ENCODE measurements at places on chromosomes 6 and 20.

- DNase-seq: no peak
Observed at GRCh38 chr20:57231951-57232428, 34.5 kb downstream of the BMP7 start.

DNA sequence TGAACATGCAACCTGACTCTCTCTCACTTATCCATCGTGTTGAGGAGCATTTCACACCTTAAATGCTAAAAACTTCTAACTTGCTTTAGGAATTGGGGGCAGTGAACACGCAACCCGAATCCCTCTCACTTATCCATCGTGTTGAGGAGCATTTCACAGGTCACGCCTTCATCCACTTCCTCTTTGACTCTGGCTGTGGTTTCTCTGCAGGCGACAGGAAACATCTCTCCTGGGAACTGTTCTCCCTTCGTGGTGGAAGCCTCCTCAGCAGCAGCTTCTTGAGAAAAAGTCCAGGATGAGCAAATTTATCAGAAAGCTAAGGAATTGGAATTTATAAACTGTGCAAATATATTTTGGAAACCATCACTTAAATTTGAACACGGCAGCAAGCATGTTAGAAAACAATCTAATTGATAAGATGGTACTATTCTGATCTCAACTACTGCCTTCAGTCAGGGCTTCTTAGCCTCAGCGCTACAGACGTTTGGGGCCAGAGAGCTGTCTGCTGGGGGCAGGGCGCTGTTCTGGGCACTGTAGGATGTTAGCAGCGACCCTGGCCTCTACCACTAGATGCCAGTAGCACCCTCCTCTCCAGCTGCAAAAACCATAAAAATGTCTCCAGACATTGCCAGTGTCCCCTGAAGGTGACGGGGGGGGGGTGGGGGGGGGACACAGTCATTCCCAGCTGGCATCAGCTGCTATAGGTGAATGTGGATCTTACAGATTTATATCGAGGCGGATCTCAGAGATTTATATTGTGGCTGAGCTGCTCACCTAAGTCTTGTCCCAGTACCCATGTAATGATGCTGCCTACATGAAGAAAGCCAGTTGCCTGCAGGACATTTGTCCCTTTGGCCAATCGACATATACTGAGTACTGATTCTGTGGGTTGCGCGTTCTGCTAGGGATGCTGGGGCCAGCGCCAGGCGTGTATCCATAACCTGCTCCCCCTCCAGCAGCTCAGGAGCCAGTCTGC is 26.2 kb downstream of the CTCFL start:
- DNase-seq: peak; percentile 67

DNA sequence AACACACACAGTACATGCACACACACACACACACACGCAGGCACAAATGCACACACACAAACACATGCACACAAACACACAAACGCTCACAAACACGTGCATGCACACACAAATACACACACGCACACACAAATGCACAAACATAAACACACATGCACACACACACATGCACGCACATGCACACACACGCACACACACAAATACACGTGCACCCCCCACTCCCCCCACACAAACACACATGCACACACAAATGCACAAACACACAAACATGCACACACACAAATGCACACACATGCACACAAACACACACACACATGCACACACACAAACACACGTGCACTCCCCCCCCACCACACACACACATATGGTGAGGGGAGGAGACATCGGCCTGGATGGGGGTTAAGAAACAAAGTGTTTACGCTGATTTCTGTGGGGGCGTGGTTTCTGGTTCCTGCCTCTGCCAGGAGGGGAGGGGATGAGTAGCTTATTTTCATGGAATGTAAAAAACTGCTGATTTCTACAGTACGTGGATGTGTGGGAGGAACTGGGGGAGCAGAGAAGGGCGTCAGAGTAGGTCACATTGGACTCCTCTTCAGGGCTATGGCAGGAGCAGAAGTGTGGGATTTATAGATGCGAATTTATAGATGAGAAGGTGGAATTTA is 607.2 kb downstream of the QKI start:
- DNase-seq: no peak

GRCh38 chr20:16410626-16411025 is 162.6 kb downstream of the KIF16B start:
- no peak for DNase-seq

GRCh38 chr20:47315339-47316056 is 41.0 kb downstream of the ZMYND8 start:
- no peak for DNase-seq

DNA sequence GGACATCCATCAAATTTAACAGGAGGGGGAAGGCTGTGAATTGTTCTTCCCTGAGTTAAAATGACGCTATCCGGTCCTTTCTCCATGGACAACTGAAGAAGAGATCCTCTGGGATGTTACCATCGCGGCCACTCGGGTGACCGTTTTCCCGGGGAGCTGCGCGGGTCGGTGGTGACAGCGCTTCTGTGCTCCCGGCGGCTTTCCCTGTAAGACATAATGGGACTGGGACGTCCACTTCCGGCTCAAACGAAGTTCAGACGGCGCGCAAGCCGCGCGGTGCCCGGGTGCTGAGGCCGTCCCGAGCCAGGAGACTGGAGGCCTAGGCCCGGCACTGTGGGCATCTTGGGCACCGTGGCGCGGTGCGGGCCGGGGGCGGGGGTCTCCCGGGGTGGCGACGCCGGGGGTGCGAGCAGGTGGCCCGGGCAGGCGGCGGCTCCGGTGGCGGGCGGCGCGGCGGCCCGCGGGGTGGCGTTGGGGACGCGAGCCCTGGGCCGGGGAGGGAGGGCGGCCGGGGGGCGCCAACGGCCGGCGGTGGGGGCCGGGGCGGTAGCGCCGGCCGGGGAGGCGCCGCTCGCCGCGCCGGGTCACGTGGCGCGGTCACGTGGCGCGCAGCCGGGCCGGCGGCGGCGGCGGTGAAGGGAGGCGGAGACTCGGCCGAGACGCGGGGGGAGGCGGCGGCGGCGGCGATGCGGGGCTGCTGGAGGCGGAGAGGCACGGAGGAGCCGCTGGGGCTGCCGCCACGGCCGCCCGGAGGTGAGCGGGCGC is 63.6 kb downstream of the GTF2H5 start:
- DNase-seq: peak; percentile 86

DNA sequence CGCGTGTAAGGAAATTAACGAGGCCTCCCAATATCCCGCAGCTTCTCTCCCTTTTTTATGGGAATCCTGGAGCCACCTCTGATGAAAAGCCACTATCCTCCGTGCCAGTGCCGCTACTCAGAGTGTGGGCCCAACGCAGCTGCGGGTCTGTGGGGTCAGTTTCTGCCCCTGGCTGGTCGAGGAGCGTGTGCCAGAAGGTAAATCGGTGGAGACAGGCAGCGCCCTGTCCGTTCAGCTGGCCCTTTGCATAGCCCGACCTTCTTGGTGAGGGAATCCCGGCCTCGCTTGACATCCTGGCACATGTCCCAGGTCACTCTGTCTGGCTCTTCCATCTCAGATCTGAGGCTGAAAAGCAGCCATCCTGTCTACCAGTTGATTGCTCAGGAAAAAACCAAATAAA is 4.6 kb downstream of the THBS2 start:
- no peak for DNase-seq

DNA sequence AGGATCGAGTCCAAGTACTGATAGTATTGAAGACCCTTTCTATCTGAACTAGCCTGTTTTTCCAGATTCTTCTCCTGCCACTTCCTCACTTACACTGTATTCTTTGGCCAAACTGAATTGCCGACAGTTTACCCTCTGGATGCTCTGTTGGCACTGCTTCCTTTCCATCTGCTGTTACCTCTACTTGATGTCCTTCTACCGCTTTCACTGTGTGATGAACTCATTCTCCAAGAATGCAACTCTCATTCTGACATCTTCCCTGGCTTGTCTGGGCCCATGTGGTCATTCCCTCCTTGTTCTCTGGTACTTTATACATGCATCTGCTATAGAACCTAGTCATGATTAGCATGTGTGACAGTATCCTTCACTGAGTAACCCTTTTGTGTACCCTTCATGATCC is 16.3 kb downstream of the RPRD1B start:
- no peak for DNase-seq

DNA sequence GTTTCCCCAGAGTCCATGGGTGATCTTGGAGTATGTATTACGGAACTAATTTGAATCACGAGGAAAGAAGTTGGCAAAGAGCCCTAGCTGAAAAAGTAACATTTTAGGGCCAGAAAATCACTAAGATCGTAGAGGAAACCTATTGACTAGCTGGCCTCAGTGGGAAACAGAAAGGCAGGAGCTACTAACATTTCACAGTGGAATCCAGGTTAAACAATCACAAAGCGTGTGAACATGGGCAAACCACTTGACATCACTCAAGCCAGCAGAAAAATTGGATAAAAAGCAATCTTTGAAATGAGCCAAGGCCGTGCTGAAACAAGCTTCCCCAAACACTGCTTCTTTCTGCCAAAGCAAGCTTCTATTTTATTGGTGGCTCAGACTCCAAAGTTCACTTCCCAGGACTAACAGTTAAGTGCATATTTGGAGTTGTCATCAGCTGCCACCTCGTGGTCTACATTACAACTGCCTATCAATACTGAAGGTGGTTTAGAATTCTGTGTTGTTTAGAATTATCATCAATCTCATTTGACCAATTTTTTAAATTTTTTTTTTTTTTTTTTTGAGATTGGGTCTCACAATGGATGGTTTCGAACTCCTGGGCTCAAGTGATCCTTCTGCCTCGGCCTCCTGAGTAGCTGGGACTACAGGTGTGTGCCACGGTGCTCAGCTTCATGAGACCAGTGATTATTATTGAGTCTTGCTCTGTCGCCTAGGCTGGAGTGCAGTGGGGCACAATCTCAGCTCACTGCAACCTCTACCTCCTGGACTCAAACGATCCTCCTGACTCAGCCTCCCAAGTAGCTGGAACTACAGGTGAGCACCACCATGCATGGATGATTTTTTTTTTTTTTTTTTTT is 10.6 kb downstream of the RPS10 start:
- peak; percentile 78 for DNase-seq

DNA sequence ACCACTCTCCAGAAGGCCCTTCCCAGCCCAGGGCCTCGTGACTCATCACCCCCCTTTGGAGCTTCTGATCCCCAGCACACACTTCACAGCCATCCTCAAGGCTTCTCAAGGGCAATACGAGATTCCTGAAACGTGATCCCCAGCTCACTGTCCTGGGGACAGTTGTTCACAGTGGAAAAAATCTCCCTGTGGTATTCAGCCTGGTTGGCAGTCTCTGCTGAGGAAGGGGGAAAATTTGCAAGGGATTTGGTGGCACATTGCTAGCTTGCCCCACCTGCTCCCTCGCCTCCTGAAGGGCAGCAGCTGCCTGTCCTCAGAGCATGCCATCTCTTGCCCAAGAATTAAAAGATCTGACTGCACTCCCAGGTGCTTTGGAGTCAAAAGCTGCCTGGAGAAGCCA is 20.7 kb upstream of the PKHD1 start:
- no peak for DNase-seq

Data from B cell (primary cell).